ENCODE measurements at places on chromosomes 12 and 14.

DNA sequence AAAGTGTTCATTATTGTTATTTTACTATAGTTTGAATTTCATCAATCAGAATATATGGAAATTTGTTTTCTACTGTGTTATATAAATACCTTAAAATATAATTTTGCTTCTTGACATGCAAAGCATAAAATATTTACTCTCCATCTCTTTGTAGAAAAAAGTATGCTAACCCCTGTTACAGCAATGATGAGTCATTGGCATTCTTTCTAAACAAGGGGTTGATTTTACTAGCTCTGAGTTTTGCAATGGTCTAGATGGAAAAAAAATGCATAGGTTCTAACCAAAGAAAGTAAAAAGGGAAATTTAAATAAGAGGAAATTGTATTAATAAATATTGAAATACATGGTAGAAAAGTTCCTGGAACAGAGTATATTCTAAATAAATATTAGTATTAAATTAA lies 990.2 kb upstream of the ATXN7L3B start:
- no peak for DNase-seq

DNA sequence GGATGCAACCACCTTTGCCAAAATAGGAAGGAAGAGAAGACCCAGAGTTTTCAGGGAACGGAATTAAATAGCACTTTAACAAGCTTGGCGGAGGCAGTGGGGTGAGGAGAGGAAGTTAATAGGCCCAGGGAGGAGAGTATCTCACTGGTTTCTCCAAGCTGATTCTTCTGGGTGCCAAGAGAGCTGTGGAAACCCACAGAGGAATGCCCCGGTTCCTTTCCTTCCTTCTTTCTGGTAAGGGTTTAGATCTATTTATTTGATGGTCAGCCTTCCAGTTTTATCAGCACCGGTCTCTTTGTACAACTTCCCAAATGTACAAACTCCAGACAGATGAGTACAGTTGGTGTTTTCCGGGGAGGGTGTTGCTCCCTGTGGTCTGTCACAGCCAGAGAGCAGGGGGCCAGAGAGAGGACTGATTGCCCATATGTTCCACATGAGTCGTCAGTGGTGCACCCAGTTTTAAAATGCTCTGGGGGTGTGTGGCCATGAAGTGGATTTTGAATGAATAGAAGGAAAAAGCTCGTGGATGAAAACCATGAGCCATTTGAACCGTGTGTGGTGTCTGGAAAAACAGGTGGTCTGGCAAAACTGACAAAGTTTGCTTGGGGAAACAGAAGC lies 26.6 kb downstream of the PRKCH start:
- peak; percentile 57 for DNase-seq

DNA sequence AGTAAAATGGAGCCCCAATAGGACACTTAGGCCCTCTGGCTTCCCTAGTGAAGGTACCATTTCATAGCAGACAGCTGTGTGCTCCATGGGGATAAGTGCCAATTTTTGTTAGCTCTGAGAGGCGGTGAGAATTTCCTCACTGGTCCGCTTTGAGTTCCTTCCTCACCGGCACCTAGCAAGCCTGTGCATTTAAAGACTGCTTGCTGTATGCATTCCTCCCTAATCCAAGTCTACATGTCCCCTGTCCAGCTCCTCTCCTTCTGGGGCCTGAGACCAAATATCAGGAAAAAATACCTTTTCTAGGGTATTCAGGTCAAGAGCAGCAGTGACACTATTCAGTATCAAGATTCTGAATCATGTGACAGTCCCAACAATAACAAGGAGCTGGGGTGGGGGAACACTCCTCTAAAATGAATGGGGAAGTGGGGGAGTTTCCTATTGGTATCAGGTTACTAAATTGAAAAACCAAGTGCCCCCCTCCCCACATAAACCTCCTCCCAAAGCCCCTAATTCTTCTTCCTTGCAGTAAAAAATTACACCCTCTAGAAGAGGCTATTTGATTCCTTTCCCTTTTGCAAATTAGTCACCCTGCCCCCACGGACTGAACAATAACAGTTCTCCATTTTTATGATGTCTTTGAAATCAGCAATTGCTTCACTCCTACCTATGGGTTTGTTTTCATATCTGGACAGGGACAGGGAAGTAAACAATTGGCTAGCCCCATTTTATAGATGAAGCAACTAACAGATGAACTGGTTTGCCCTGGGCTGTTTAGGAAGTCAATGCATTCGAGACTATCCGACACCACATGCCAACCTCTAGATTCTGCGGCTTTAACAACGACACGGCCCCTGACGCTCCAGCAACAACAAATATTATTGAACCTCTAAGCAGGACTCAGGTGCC lies 28.9 kb downstream of the BCL11B start:
- DNase-seq, result no peak

DNA sequence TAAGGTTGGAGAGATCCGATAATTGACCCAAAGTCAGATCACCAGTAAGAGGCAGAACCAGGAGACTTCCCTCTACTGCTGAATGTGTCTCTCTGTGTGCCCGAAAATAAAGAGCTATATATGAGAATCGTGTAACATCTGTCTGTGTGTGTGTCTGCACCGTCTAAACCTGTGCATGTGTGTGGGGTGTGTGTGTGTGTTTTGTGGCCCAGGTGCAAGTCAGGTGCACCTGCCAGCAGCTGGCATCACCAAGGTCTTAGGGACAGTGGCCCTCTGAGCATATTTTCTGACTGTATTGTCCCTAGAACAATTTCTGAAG lies 24.7 kb upstream of the KRT78 start:
- no peak for DNase-seq

- DNase-seq, result no peak
These were observed 1.5 kb downstream of the SLIRP start for GRCh38 chr14:77709412-77709811.

GRCh38 chr14:99435327-99435726 lies 45.3 kb downstream of the SETD3 start:
- DNase-seq, result no peak

DNA sequence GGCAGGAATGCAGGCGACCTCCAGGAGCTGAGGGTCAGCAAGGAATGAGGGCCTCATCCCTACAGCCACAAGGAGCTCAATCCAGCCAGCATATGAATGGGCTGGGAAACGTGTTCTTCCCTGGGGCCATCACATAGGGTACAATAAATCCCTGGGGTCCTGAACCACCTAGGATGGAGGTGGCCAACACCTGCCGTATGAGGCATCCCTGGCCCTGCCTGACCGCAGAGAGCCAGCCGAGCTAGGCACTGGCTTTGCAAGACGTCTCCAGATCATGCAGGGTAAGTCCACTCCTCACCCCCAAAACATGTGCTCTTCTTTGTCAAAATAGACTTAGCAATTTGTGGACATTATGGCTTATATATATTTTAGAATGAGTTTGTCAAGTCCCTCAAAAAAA lies 303.7 kb upstream of the DIO3 start:
- no peak for DNase-seq

- DNase-seq, result no peak
These were observed 87.5 kb downstream of the EPS8 start for GRCh38 chr12:15701631-15702156.

DNA sequence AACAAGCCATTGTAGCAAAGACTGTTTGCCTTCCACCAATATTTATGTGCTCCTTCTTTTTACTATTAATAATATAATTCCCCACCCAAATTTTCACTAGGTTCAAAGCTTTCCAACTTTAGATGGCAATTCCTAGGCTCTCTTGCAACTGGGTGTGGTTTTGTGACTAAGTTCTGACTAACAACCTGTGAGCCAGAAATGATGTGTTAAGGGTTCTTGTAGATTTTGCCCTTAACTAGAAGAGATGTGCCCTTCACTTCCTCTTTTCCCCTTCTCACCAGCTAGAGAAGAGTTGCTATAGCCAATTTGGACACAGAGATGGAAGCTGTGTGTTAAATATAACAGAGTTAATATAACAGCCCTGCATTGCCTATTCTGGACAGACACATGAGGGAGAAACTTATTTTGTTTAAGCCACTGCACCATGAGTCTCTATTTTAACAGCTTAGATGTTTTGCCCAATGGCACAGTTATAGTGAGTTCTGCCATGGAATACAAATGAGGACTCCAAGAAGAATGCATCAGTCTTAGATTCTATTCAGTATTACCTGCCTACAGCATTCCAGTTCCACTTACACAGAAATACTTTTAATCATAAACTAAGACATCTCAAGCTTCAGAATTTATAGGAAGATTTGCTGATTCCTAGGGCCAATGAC lies 216.2 kb downstream of the DUSP6 start:
- peak; percentile 19 for DNase-seq

DNA sequence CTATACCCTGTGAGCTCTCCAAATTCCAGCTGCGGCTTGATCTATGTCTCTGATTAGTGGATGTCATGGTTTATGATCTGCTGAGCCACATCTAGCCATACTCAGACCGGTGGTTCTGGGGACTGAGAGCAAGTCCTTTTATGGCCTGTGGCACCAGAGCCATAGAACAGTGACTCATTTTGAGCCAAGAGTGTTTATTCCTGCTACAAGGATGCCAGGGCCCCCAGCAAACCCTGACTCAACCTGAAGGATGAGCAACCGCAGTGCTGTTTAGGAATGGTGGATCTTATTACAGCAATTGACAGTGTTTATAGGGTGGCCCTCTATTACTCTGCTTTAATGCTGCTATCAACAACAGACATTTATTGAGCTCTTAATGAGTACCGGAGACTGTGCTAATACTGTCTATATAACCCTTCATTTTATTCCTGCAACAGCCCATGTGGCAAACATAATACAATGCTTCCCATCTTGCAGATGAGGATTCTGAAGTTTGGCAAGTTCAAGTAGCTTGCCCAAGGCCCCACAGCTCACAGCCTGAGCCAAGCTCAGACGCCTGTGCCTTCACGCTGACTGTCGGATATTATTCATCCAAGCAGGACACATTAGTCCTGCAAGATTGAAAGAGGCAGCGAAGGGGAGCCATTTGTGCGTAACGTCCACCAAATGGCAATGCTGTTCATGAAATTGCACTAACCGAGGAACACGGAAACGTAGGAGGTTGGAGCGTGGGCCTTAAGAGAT lies 273.6 kb upstream of the PWP1 start:
- DNase-seq, result no peak

DNA sequence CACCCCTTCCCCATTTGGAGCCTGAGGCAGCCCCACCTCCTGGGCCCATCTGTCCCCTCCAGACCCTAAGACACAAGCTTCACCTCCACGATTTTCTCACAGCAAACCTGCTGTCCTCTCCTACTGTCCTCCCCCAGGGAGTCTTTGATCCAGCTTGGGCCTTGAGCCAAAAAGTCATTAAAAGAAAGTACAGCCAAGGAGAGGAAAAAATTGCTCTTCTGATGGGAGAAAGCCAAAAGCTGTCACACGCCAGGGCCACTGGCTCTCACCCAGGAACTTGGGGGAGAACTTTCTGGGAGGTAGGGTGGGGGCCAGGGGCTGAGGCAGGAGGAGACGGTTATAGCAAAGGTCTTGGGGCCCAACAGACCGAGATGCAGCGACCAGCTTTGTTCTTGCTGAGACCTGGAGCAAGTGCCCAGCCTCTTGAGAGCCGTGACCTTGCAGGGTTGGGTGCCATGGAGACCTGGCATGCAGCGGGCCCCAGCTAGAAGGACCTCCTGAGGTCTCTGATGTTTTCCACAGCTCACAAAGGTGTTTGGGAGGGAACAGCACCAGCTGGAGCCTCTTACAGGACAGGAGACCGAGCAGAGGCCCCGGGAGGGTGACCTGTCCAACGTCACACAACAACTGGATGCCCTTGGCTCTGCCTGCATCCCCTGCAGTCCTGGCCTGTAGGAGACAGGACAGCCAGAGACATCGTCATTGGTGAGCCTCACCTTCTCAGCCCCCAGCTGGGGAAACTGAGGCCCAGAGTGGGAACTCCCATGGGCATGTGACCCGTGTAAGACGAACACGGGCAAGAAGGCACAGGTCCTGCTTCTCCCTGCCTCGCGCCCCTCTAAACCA lies 124.5 kb downstream of the CALM1 start:
- DNase-seq, result no peak

DNA sequence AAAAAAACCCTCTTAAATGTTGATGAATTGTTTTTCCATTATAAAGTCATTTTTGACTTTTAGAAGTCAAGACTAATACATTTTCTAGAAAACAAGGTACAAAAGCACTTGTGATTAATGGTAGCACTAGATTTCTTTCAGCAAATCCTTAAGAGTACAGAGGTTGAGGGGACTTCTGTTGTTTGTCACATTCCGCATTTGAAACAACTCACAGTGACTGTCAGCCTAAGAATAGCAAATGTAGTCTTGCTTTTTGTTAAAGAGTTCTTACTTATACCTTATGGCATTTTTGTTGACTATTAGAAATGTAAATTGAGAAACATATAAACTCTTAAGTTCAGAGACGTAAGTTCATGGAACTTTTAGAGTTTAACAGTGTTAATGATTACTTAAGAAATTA lies 16.4 kb downstream of the YARS2 start:
- DNase-seq, result no peak

GRCh38 chr14:62710811-62711210 lies 334.4 kb downstream of the KCNH5 start:
- DNase-seq, result no peak

DNA sequence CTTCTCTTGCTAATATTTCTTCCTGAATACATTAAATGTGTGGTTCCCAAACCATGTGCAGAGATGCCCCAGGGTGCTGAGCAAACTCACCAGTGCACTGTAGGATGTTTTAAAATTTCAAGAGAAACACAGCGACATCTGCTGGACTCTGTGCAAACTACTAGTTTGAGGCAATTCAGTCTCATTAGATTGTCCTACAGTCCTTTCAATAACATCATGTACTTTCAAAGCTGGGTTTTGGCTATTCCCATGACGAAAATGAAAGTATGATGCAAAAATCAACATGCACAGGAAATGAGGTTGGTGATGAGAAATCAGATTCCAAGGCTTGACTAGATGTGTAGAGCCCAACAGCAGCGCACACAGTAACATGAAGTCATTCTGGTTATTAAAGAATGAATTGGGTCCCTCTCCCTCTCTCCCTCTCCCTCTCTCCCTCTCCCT lies 66.3 kb downstream of the CLIP1 start:
- DNase-seq, result peak; percentile 45

DNA sequence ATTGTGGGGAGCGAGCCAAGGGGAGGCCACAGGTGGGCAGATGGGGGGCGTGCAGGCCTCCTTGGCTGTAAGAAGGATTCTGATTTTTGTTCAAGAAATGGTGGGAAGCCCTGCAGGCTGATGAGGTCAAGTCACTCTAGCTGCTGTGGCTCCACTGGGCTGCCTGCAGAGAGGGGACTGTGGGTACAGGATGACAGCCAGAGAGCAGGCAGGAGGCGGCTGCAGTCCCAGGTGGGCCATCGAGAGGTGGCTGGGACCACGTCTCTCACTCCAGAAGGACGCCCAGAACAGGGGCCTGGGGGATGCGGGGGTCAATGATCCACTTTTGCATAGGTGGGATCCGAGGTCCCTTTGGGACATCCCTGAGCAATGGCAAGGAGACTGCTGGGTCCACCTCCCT lies 9.1 kb downstream of the NCOR2 start:
- DNase-seq, result no peak

- DNase-seq, result no peak
These were observed 12.4 kb downstream of the SMIM41 start for GRCh38 chr12:52091869-52092268.

GRCh38 chr14:102518063-102518648 lies 8.6 kb upstream of the ANKRD9 start:
- no peak for DNase-seq

DNA sequence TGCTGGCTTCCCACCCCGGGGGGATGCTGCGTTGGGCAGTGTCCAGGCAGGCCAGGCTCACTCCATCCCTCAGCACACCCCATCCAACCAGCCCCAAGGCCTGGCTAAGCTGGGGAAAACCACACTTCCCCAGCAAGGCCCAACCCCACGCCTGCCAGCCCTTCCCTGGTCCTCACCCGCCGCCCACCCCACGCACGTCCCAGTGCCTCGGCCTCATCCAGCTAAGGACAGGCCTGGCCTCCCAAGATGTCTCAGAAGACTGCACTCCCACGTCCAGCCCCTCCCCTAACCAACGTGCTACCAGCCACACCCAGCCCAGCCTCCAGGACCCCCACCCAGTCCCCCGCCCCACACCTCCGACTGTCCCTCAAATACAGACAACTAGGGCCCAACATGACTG lies 9.8 kb downstream of the JAG2 start:
- DNase-seq, result no peak
